ENCODE measurements at places on chromosomes 3 and 15.

- DNase-seq = no peak
These were observed 628 bp downstream of the PRRT3 start for GRCh38 chr3:9951598-9951961.

DNA sequence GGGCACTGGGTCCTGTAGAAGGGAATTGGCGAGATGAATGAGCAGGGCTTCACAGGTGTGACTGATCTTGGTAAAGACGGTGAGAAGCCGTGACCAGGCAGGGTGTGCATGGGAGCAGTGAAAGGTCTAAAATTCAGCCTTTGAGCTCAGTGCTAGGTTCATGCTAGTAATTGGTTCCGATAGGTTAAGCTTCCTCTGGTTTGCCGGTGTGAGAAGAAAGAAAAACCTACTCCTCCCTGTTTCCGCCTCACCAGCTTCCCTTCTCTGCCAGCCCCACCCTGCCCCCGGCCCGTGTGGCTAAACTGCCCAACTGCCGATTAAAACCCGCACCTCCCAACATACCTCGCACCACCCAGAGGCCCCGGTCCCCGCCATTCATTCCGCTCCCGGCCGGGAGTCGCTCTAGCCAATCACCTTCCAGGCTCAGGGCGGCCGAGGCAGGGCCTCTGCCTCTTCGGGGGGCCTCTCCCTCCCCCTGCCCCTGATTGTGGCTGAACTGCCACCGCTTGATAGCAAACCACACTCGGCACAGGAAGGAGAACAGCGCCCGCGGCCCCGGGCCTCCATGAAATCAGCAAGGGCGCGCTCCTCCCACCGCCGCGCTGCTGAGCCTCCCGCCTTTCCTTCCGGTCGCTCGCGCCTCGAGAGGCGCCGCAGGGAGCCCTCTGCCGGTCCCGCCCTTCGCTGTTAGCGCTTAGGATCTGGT, 7.3 kb upstream of the NRROS start:
- DNase-seq = peak; percentile 69

DNA sequence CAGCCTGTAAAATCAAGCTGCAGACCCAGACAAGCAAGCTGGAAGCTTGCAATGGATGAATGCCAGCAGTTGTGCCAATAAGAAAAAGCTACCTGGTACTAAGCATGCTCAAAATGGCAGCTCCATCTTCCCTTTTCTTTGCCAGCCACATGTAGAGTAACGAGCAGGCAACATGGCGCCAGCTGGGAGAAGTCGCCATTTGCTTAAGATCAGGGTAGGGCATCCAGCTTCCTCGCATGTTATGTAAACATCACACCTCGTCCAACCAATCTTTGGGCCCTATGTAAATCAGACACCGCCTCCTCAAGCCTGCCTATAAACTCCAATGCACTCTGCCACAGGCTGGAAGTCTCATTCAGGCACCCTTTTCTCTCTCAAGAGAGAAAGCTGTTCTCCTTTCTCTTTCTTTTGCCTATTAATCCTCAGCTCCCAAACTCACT, 973.9 kb downstream of the FHIT start:
- no peak for DNase-seq

- DNase-seq = no peak
These were observed 43.4 kb downstream of the COLQ start for GRCh38 chr3:15477951-15478639.

DNA sequence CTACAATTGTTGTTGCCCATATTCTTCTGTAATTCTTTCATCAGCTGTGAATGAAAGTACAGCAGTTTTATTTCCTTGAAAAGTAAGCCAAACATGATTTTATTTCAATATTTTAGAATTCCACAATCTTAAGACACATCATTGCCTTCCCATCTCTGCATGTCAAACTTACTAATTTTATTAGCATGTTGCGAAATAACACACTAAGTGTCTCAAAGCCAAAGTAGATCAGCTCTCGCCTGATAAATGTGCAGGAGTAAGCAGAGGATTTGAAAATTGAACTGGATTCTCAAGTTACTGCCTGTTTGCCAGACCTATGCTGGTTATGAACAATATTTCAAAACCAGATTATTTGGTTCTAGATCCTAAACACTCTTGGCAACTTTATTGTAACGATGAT, 25.7 kb downstream of the TGFBR2 start:
- DNase-seq = no peak

DNA sequence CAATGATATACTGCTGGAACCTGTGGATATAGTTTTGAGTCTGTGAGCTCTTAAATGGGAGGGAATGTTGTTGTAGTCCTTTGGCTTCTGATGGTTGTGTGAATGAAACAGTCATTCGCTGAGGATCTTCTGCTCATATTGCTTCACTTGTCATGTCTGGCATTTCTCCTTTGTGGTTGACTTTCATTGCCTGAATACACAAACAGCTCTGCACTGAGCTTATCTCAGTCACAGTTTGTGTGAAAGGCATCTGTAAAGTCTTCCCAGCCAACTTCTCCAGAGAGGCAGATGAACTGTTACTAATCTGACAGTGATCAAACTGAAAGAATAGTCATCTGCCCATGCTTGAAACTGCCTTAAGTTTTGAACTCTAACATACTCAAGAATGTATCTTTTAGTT, 59.8 kb downstream of the TMED3 start:
- DNase-seq = no peak

DNA sequence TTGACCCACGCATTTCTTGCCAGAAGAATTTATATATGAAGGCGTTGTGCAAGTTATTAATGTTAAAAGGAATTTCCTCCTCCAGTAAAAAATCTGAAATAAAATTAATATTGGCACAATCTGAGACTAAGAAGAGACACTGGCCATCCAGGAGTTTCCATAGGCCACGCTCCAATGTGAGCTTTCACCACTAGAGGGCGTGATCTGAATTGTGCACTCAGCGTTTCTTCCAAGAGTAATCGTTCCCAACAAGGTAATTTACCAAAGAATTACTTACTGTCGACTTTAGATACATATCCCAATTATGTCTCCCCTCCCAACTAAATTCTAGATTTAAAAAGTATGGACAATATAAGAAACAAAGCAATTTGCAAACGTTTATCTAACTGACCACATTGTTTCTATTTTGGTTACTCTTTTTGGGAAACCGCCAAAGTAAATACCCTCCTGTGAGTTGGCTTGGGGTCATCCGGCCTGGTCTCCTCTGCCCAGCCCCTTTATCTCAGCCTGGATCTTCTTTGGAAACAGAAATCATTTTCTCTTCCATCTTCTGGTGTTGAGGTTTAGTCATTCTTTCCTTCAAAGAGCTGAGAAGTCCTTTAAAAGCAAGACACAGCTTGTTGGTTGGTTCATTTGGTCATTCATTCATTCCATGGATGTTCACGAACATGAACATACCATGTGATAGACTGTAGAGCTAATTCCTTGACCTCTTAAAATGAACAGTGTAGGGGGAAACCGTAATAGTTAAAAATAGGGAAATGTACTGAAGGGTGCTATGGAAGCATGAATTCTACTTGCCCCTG, 26.2 kb downstream of the POLR2M start:
- DNase-seq = peak; percentile 45

DNA sequence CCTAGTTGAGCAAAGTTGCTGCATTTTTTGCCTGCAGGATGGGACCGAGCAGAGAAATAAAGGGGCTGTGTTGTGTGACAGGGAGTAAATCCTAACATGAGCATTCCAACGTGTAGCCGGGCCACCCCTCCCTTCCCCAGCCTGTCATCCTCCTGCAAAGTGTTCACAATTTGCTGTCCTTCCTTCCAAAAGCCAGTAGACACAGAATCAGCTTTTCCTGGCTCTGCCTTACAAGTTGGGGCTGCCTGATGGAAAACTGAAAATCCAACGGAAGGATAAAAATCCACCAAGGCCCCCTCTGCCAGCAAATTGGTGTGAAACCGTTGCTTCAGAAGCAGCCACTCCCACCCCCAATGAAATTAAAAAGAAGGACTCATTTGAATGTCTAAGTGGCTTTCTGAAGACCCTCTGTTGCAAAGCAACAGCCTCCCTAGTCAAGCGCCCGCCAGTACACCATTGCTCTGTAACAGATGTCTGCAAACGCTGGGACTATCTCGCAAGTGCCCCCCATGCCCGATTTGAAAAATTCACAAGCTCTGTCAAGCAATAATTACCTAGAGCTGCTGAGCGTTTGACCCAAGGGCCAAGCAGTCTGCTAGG, 665 bp downstream of the FRMD4B start:
- DNase-seq = no peak

DNA sequence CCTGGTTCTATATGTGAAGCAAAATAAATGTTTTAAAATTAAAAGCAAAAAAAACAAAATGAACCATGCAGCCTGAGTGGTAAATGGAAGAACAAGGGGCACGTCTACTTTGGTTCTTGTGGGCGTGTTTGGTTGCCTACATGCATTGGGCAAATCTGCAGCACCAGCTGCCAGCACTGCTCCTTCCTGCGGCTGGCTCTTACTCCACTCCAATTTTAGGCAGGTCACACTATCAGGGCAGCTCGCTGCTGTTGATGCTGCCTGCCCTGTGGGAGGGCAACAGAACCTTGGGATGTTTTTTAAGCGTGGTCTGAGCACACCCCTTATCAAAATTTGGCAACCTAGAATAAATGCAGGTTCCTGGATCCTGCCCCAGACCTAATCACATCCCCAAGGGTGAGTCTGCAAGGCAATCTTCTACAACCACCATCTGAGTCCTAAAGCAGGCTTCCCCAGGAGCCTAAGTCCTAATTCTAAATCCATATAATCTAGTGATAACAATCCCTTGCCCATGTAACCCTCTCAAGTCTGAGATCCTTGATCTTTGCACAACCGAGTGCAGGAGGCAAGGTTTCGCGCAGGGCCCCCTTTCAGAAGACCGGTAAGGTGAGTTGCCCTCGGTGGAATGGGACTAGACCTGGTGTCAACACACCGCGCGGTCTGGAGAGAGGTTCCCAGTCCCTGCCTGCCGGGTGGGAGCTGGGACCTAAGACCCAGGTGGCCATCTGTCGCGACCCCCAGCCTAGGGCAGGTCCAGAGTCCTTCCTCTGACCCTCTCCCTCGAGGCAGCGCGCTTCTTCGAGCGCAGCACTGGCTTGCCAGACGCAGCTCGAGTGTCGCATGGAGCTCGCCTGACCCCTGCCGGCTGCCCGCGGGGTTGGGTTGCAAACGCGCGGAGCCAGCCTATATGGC, 15.9 kb downstream of the IVD start:
- peak; percentile 57 for DNase-seq

- peak; percentile 8 for DNase-seq
These were observed 102.5 kb upstream of the COL6A5 start for GRCh38 chr3:130242850-130243569.

DNA sequence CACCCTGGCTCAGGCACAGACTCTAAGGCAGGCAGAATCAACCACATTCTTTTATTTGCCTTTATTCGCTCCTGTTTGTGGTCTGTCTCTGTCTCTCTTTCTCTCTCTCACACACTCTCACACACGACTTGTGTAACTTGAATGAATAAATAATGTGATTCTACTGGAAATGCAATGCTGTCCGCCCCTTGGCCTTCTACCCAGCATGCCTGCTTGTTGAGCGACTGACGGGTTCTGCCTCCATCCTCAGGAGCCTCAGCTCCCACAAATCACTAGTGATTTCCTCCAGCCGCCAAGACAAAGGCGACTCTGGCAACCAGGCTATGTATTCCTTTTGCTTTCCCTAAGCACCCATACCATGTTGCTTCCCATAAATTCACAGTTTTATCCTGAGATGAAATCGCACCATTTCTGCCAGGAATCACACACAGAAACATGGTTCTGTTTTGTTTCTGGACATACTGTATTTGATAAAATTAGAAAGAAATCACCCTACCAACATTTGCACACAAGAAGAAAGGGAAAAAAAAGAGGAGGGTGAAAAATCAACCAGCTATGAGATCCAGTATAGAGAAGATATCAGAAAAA, 460.8 kb downstream of the MAGI1 start:
- DNase-seq = no peak

DNA sequence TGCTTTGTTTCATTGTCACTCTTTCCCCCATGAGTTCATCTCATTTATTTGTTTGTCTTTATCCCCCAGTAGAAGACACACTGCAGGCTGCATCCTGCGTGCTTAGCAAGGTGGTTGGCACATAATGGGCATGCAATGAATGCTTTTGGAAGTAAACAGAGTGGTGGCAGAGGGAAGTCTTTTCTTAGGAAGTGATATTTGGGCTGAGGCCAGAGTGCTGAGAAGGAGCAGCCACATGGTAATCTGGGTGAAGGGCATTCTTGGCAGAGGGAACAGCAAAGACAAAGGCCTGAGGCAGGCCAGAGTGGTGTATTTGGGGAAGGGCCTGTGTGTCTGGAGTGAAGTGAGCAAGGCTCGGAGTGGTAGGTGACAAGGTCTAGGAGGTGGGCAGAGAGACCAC, 17.7 kb upstream of the ADAMTS7 start:
- no peak for DNase-seq

DNA sequence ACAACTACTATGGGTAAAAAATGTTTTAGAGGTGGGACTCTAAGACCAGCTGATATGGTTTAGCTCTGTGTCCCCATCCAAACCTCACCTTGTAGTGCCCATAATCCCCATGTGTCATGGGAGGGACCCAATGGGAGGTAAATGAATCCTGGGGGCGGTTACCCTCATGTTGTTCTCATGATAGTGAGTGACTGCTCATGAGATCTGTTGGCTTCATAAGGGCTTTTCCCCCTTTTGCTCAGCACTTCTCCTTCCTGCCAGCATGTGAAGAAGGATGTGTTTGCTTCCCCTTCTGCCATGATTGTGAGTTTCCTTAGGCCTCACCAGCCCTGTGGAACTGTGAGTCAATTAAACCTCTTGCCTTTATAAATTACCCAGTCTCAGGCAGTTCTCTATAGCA, 45.7 kb downstream of the FAM98B start:
- no peak for DNase-seq

DNA sequence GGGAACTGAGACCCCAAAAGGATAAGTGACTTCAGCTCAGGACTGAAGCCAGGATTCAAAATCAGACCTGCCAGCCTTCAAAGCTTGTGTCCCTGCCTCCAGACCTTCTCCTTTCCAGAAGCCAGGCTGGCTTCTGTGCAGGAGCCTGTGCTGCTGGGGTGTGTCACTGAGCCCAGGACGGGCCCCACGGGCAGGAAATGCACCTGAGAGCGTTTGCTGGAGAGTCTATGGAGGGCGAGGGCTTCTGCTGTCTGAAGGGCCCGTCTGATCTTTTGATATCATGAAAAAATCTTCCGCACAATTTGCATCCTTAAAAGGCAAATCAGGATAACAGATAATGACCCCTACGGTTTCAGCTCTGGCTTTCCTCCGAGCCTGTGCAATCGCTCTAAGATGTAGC, 125.4 kb downstream of the FAM43A start:
- DNase-seq = no peak

DNA sequence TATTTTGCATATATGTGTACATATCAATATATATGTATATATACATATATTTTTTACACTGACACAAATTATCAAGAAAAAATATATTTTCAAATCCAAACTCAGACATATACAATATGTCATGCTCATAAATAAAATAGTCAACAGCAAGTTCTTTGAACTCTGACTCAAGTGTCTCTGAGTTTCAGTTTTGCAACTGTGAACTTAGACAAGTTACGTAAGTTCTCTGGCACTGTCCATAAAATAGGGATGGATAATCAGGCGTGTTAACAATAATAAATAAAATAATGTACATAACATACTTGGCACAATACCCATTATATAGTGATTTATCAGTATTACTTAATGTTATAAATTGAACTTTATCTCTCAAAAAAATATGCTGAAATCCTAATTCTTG, 12.1 kb upstream of the XRN1 start:
- no peak for DNase-seq
